NCI-H69 (cell line): ENCODE measurements at places on chromosomes 1 and 21.

DNA sequence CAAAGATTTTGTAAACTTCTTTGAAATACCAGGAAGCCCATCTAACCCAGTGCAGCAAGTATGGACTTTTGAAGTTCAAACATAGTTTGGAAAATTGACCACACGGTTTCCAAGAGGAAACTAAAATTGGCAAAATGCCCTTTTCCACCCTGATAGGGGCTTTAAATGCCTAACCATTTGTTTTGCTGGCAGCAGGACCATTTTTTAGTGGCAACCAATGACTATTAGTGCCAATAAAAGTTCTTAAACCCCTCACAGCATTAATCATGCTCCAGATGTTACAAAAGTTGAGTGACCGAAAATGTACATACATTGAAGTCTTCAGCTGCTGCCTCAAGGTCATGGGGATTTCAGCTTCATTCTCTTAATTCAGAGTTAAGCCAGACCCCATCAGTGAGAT, 46.4 kb upstream of the ENAH start:
- DNase-seq: peak; percentile 19

GRCh38 chr1:204384636-204385352, 25.1 kb upstream of the PLEKHA6 start:
- peak; percentile 19 for DNase-seq

- peak; percentile 76 for DNase-seq
These were observed 570 bp upstream of the NPR1 start for GRCh38 chr1:153677718-153678518.

GRCh38 chr1:230509281-230509977, 83.3 kb upstream of the PGBD5 start:
- peak; percentile 47 for DNase-seq

DNA sequence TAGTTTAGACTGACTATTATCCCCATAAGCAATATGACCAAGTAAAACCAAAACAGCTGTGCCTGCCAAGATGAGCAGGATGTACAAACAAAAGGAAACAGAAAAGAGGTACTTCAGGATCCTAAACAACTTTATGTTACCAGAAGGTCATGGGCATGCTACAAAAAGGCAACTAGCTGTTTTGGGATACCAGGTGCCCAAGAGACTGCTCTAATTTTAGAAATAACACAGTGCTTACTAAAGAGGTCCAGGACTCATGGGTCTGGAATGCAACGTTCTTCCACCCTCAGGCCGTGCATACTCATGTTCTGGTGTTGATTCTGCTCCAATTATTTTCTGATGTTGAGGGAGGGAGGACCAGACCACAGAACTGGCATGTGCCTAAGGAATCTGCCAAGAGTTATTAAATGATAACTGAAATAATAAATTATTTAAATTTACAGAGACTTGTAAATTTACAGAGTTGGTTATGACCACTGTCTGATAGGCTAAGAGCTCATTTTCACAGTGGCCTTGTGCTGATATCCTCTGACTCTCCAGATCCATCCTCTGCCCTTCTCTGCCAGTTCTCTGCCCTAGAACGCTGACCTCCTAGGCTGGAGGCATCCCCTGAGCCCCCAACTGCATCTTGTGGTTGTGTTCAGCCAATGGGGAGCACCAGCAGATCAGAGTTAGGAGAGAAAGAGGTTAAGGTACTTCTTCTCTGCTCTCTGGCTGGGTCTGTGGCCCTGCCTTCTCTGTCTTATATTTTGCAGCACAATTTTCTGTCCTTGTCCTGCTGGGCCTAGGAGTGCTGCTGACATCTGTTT, 37.7 kb upstream of the BCL10 start:
- no peak for DNase-seq
